ENCODE measurements at places on chromosomes 4 and X. TPM values are rescaled to one million over a fixed set of nuclear protein-coding genes. Genes with fewer than 3 reads are reported as not detected.

DNA sequence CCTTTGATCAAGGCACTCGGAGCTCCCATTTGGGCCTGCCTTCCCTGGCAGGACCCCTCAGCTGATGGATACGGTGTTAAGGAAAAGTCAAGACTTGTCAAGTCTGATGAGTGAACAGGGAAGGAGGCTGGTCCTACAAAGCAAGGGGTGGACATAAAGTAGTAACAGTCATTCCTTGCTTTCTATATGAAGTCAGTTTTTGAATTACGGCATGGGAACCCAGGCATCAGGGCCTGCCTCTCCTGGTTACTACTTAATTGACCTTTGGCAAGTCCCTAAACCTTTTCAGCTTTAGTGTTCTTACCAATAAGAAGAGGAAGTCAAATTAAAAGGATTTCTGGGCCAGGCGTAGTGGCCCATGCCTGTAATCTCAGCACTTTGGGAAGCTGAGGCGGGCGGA is 7.0 kb downstream of the CHST7 start:
- H3K27ac ChIP-seq, result no peak overlapping the region
- no peaks in the 10 kb centered on the region for H3K27me3 ChIP-seq
- DNase-seq, result no peak
- no peaks in the 10 kb centered on the region for H3K36me3 ChIP-seq
- H3K4me3 ChIP-seq, result no peak overlapping the region

- H3K27ac ChIP-seq, result no peak overlapping the region
- H3K4me3 ChIP-seq, result no peak overlapping the region
- H3K36me3 ChIP-seq, result no peaks in the 10 kb centered on the region
- H3K4me1 ChIP-seq, result peaks cover 9% of the 10 kb centered on the region
These were observed 131.7 kb upstream of the PCDH18 start for GRCh38 chr4:137664046-137664387.

Gene CTAG1B
- not detected for total RNA-seq

DNA sequence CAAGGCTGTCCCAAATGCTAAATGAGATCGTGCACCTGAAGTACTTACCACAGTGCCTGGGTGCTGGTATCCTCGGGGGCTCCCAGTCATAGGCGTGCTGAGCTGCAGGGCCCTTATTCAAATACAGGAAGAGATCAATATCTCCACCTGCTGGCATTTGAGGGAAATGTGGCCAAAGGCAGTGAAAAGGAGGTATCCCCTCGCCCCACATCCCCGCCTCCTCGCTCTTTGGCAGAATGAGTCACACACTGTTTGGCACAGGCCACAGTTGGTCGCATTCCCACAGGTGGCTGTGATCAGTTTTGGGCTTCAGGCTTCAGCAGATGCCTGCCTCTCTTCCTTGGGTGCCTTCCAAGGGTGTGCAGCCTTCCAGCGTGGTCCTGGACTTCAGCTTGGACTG is 28.4 kb downstream of the ZNF185 start:
- H3K36me3 ChIP-seq, result no peaks in the 10 kb centered on the region
- no peaks in the 10 kb centered on the region for H3K27me3 ChIP-seq
- DNase-seq, result peak; percentile 65
- no peak overlapping the region for H3K27ac ChIP-seq

GRCh38 chr4:47221721-47222120 is 190.4 kb downstream of the GABRB1 start:
- no peak for DNase-seq
- no peaks in the 10 kb centered on the region for H3K4me1 ChIP-seq
- no peak overlapping the region for H3K27ac ChIP-seq

- no peaks in the 10 kb centered on the region for H3K4me1 ChIP-seq
- no peaks in the 10 kb centered on the region for H3K36me3 ChIP-seq
- no peak overlapping the region for H3K4me3 ChIP-seq
- no peak overlapping the region for H3K27ac ChIP-seq
- H3K27me3 ChIP-seq, result no peaks in the 10 kb centered on the region
These were observed 20.2 kb upstream of the RHOH start for GRCh38 chr4:40176602-40177001.

DNA sequence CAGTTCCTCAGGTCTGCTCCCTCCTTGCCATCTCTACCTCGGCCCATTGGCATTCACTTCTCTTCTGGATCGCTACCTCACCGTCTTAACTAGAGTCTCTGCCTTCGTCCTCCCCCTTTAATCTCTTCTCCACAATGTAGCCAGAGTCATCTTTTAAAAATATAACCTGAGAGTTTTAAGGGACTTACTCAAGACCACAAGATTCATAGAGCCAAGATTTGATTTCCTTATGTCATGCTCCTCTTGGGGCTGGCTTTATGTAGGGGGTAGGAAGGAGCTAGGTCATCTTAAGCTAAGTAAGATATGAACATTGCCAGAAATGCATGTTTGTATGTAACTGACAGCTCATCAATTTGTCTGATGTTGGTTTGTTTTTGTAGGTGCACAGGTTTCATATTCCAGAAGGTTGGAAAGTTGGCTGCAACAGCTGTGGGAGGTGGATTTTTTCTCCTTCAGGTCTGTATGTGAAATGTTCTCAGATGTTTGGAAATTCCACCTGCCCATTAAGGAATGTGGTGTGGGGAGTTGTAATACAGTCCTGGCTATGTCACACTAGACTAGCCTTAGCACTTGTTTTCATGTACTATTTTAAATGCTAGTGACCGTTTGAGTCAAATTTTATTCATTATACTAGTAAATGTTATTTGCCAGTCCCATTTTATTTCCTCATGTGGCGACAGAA is 19.6 kb downstream of the FUNDC2 start:
- H3K27me3 ChIP-seq, result no peaks in the 10 kb centered on the region
- no peak for DNase-seq
- no peak overlapping the region for H3K27ac ChIP-seq
- no peaks in the 10 kb centered on the region for H3K36me3 ChIP-seq

- DNase-seq, result no peak
- H3K27ac ChIP-seq, result no peak overlapping the region
- H3K27me3 ChIP-seq, result peaks cover 3% of the 10 kb centered on the region
- H3K4me1 ChIP-seq, result no peaks in the 10 kb centered on the region
- no peaks in the 10 kb centered on the region for H3K36me3 ChIP-seq
- no peak overlapping the region for H3K4me3 ChIP-seq
These were observed 47.0 kb downstream of the TASL start for GRCh38 chrX:30530606-30531005.

Gene PRKG2
- total RNA-seq, result 0.17 TPM

Gene GPRIN3
- 3.1 TPM for total RNA-seq

- no peak for DNase-seq
- no peaks in the 10 kb centered on the region for H3K27me3 ChIP-seq
- no peaks in the 10 kb centered on the region for H3K4me1 ChIP-seq
- no peak overlapping the region for H3K4me3 ChIP-seq
- H3K27ac ChIP-seq, result no peak overlapping the region
These were observed 112.8 kb upstream of the H2AZ1 start for GRCh38 chr4:100062921-100063320.

- H3K36me3 ChIP-seq, result no peaks in the 10 kb centered on the region
- H3K27me3 ChIP-seq, result no peaks in the 10 kb centered on the region
- no peak overlapping the region for H3K4me3 ChIP-seq
- DNase-seq, result no peak
- no peaks in the 10 kb centered on the region for H3K4me1 ChIP-seq
These were observed 469.1 kb downstream of the GBA3 start for GRCh38 chr4:23161787-23162186.

- DNase-seq, result no peak
- H3K4me1 ChIP-seq, result no peaks in the 10 kb centered on the region
- H3K27me3 ChIP-seq, result no peaks in the 10 kb centered on the region
These were observed 187.4 kb upstream of the TEX13C start for GRCh38 chrX:125132274-125132673.

Gene AKAP4
- total RNA-seq, result not detected

Gene LYAR
- 14.6 TPM for total RNA-seq

- no peaks in the 10 kb centered on the region for H3K27me3 ChIP-seq
- no peaks in the 10 kb centered on the region for H3K4me1 ChIP-seq
- no peaks in the 10 kb centered on the region for H3K36me3 ChIP-seq
- no peak for DNase-seq
These were observed 61.9 kb downstream of the LARP1B start for GRCh38 chr4:128123036-128123435.

DNA sequence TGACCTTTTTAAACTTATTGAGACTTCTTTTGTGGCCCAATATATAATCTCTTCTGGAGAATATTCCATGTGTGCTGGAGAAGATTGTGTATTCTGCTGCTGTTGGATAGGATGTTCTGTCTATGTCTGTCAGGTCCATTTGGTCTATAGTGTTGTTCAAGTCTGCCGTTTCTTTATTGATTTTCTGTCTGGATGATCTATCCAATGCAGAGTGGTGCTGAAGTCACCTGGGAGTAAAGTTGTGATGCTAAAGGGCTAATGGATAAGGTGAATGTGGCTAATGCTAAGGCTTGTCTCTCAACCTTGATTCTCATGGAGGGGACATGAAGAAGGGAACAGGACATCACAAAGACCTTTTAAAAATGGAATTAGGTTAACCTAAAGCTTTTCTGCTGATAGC is 72.0 kb upstream of the AP1S2 start:
- no peaks in the 10 kb centered on the region for H3K27me3 ChIP-seq
- H3K4me3 ChIP-seq, result no peak overlapping the region
- H3K36me3 ChIP-seq, result no peaks in the 10 kb centered on the region
- no peak for DNase-seq
- no peaks in the 10 kb centered on the region for H3K4me1 ChIP-seq
- H3K27ac ChIP-seq, result no peak overlapping the region

DNA sequence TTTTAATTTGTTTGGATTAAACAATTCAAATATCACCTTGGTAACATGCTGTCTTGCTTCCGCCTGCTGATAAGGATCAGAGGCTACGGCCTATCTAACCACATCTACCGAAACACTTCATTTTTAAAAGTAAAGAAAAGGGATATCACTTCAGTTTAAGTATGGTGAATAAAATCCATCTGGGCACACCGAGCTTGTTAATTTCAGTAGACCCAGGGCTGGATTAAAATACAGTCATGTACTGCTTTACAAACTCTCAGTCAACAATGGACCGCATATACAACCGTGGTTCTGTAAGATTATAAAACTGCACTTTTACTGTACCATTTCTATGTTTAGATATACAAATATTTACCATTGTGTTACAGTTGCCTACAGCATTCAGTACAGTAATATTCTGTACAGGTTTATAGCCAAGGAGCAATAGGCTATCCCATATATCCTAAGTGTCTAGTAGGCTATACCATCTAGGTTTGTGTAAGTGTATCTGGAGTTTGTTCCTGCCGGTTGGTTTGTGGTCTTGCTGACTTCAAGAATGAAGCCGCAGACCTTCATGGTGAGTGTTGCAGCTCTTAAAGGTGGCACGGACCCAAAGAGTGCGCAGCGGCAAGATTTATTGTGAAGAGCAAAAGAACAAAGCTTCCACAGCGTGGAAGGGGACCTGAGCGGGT is 40.0 kb downstream of the SEPTIN11 start:
- no peaks in the 10 kb centered on the region for H3K36me3 ChIP-seq
- no peak overlapping the region for H3K4me3 ChIP-seq
- no peak overlapping the region for H3K27ac ChIP-seq
- no peak for DNase-seq

Gene FGFBP2
- 1.4 TPM for total RNA-seq

Gene CACNA1F
- total RNA-seq, result not detected

Gene MAGEB18
- not detected for total RNA-seq

DNA sequence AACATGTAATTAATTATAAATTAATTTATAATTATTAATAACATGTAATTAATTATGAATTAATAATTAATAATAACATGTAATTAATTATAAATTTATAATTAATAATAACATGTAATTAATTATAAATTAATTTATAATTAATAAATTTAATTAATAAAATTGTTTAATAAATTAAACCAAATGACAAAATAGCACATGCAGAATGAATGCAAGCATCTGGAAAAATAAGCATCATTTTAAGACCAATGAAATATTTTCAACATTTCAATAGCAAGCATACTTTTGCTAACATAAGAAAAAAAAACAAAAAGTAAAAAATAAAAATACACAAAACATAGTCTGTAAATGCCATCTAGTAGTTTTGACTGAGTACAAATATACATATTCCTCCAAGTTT is 21.8 kb downstream of the GYPE start:
- no peaks in the 10 kb centered on the region for H3K4me1 ChIP-seq
- H3K27ac ChIP-seq, result no peak overlapping the region
- DNase-seq, result no peak
- H3K4me3 ChIP-seq, result no peak overlapping the region
- H3K27me3 ChIP-seq, result no peaks in the 10 kb centered on the region
- H3K36me3 ChIP-seq, result no peaks in the 10 kb centered on the region

GRCh38 chr4:152189451-152190179 is 346.3 kb downstream of the FBXW7 start:
- H3K27ac ChIP-seq, result no peak overlapping the region
- H3K36me3 ChIP-seq, result no peaks in the 10 kb centered on the region
- H3K27me3 ChIP-seq, result no peaks in the 10 kb centered on the region
- no peaks in the 10 kb centered on the region for H3K4me1 ChIP-seq
- H3K4me3 ChIP-seq, result no peak overlapping the region

DNA sequence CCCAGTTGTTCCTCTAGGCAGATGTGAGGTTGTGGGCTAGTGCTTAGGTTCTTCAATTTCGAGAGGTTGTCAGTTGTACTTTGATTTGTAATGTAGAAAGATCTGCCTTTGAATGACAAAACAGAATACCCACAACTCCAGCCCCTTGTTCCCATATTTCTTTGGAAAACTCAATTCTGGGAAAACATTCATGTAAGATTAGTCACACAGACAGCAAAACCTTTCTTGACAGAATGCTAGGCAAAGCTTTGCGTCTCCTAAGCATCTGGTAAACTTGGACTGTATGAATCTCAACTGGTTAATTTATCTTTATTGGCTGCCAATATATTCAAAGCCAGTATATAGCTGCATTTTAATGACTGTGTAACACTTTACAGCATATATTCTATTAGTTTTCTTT is 34.9 kb downstream of the NOCT start:
- peaks cover 4% of the 10 kb centered on the region for H3K4me1 ChIP-seq
- H3K4me3 ChIP-seq, result no peak overlapping the region
- H3K36me3 ChIP-seq, result no peaks in the 10 kb centered on the region

Gene INTU
- 23.2 TPM for total RNA-seq

DNA sequence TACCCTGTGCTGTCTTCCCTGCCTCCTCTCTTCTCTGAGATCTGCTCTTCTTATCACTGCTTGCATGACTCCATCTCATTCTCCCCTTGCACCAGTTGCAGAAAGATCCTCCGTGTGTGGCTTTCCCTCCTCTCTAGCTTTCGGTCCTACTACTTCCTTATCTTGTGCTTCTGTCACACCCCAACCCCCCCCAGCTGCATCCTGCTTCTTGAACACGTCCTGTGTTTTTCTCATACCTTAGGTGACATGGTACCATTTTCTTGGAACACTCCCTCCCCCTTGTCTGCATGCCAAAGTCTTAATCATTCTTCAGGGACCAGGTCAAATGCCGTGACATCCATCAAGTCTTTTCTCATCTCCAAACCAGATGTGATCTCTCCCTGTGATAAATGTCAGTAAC is 46.4 kb downstream of the FHL1 start:
- no peaks in the 10 kb centered on the region for H3K36me3 ChIP-seq
- DNase-seq, result no peak
- H3K4me3 ChIP-seq, result no peak overlapping the region
- H3K27ac ChIP-seq, result no peak overlapping the region
- H3K4me1 ChIP-seq, result peaks cover 2% of the 10 kb centered on the region

DNA sequence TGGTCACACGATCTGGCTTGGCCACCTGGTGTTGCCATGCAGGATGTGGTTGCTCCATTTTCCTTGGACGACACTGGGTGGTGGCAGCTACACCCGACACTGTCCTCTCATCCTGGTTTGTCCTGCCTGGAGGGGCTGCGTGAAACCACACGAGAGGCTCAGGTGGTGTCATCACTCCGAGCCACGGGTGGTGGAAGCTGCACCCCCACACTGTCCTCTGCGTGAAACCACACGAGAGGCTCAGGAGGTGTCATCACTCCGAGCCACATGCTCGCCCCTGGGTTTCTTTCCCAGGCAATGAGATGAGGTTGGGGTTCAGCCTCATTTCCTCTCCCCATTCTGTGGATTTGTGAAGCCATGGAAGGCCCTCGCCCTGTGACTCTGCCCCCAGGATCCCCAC is 34.3 kb downstream of the WFS1 start:
- no peak overlapping the region for H3K4me3 ChIP-seq
- no peak for DNase-seq
- no peaks in the 10 kb centered on the region for H3K27me3 ChIP-seq
- peaks cover 2% of the 10 kb centered on the region for H3K4me1 ChIP-seq
- H3K36me3 ChIP-seq, result no peaks in the 10 kb centered on the region
